ENCODE measurements at places on chromosomes 4 and X.

GRCh38 chrX:129496625-129497024 lies 26.7 kb downstream of the SMARCA1 start:
- DNase-seq, result no peak

DNA sequence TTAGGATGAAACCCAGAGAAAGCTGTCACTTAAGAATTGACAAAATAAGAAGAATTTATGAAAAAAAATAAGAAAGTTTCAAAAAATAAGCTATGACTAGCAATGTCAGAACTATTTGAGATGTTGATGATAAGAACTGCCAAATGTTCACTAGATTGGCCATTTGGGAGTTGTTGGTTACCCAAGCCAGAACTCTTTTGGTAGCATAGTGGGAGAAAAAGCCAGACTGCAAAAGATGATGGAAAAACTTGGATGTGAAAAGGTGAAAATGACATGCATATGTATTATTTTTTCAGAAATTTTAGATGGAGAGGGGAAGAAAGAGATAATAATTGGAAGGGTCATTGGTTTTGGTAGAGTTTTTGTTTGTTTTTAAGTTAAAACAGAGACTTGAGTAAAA lies 397.2 kb upstream of the ATOH1 start:
- no peak for DNase-seq

DNA sequence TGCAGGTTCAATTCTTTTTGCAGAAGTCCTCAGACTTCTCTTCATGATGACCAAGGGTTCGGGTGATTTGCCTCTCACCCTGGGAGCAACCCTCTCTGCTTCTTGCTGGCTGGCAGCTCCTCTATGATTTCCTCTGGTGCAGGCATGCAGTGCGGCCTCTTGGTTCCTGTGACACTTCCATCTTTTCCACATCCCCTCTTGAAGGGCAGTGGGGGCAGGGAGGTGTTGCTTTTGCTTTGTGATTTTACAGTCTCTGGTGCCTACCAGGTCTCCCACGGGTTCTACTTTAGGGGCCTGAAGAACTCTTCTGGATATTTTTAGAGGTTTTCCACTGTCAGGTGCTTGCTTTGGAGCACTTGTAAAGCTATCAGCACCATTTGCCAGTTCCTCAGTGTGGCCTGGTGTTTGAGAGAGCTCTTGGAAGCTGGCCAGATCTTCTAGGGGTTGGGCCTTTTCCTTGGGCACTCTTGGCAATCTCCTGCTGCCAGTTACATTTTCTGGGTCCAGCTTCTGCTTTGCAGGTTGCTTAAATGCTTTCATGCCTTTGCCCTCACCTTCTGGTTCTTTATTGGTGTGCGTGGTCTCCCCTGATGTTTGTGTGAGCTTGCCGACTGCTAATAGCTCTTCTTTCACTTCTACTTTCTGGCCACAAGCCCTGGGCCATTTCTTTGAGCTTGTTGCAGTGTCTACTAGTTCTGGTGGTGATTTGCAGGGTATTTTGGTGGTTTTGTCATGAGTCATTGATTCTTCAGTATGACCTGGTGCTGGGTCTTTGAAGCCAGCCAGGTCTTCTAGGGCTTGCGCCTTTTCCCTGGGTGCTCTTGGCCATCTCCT lies 11.5 kb upstream of the CHST7 start:
- DNase-seq, result peak; percentile 11

- no peak for DNase-seq
Measured at GRCh38 chr4:42809419-42810084, 83.0 kb upstream of the GRXCR1 start.

- DNase-seq, result no peak
Measured at GRCh38 chrX:72048510-72049455, 82.9 kb downstream of the RTL5 start.

DNA sequence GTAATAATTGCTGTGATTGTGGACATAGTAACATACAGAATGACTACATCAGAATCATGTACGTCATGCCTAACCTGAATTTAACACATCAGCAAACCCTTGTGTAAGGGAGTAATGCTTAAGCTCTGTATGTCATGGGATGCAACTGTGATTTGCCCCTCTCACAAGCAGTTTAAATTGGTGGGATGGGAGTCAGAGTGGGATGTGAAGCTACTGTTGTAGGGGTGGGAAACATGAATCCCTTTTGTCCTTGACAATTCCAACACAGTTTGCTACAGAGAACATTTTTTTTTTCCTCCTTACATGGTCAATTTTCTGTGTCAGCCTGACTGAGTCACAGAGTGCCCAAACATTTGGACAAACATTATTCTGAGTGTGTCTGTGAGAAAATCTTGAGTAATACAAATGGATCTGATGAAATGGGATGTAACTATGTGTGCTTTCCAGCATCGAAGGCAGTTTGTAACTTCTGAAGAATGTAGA lies 392.8 kb downstream of the GPM6A start:
- no peak for DNase-seq

- no peak for DNase-seq
Measured at GRCh38 chr4:151569650-151570049, 160.7 kb downstream of the FHIP1A start.

DNA sequence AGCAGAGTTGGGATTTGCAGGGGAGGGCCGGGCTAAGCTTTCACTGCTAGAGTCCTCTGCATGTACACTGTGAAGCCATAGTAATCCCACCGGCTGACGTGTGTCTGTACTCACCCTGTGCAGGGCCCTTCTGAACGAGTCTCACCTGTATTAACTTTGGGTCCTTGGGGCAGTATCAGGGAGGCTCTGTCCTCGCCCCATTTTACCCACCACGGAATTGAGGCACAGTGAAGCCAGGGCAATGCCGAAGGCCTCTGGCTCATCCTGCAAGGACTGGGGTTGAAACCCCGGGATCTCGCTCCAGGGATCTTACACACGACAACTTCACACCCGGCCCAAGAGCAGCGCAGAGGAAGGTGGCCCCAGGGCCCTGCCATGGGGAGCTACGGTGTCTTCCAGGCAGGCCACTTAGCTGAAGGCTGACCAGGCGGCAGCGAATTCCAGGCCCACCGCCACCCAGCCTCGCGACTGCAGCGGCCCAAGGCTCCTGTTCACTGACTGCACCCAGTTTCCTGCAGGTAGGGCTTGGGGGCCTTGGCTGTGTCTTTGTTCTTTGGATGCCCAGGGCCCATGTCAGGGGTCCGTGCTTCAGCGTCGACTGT lies 75.5 kb upstream of the ADRA2C start:
- DNase-seq, result no peak

DNA sequence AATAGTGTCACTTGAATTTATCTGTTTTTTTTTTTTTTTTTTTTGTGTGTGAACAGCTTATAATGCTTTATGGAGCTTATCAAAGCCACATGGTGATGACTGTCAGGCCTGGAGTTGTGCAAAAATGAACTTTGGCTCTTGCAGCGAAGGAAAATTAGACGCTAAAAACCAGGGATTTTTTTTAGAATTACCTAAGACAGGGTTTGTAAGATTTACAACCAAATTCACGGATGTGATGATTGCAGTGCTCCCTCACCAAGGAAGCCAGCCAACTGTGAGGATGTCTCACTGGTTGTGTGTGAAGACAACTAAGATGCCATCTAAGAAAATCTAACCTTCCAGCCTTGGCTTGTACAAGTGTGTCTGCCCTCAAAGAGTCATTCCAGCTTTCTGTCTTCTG lies 127.1 kb upstream of the SLC4A4 start:
- DNase-seq, result no peak
